ENCODE measurements at places on chromosomes 5 and 9.

DNA sequence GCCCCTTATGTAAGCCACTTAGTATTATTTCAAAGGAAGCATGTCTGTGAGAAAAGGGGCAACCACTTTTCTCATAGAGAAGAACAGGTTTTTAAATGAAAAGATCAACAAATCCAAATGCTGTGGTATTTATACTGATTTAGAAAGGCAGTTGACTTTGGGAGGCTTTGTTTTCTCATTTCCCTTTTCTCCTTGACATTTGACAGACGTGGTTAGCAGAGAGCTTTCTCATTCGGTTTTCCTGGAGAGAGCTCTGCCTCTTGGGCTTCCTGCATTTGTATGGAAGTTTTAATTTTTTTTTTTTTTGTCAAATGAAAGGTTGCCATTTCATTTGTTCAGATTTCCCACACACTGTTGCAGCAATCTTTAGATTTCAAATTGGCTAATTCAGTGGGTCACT lies 62.5 kb downstream of the EXOSC2 start:
- no peak for DNase-seq

DNA sequence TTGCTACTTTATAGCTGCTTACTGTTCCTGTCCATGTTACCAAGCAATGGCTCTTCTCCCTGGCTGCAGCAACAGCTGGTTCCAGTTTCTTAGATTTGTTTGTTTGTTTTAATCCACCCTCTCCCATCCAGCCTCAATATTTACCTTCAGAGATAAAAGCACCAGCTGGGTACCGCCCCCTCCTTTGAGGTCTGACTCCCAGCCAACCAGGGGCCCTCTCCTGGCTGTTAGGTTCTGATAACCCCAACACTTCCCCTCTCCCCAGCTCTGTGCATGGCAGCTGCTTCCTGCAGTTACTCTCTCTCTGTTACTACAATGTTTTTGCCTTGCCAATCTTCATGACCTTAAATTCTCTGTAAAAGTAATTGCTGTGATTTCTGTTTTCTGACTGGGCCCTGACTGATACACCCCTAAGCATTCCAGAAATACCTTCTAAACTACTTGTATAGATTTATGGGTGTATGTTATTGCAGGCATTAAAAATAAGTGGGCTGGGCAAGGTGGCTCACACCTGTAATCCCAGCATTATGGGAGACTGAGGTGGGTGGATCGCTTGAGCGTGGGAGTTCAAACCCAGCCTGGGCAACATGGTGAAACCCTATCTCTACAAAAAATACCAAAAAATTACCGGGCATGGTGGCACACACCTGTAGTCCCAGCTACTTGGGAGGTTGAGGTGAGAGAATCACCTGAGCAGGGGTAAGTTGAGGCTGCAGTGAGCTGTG lies 2.6 kb upstream of the GCNT1 start:
- DNase-seq = no peak

- no peak for DNase-seq
These were observed 66.7 kb downstream of the TLE1 start for GRCh38 chr9:81622471-81623255.

GRCh38 chr9:36779582-36779981 lies 206.9 kb downstream of the MELK start:
- DNase-seq = no peak

DNA sequence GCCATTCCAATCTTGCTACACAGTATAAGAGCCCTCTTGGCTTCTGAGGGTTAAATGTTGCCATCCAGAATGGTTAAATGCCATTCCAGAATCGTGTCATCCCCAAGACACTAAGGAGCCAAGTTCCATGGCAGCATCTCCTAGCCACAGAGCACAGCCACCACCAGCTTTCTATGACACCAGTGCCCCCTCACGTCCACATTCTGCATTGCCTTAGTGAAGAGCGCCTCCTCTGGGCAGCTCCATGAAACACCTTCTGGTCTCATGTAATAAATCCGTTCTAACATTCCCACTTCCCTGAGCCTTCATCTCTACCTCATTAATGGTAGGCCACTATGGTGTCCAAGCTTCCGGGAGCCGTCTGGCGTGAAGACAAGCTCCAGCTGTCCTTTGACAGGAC lies 12.4 kb downstream of the CBY3 start:
- DNase-seq = no peak

- no peak for DNase-seq
These were observed 40.9 kb upstream of the NSMF start for GRCh38 chr9:137499858-137500661.

- DNase-seq = no peak
These were observed 287.2 kb downstream of the CD180 start for GRCh38 chr5:66909364-66909763.

DNA sequence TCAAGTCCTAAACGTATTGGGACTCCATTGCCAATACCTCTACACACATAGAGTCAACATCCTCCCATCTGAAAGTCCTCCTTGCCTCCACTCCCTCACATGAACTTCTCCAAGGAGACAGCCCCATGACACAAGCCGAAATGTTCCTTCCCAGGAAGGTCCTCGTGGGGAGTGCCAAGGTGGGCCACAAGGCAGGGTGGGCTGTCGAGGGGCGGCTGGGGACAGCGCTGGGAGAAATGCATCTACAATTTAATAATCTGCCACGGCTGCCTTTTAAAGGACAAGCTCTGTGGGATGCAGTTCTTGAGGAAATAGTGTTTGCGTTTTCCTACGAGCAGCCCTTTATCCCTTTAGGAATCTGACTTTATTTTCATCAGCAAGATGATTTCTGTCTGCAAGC lies 138.7 kb downstream of the GABBR2 start:
- no peak for DNase-seq

DNA sequence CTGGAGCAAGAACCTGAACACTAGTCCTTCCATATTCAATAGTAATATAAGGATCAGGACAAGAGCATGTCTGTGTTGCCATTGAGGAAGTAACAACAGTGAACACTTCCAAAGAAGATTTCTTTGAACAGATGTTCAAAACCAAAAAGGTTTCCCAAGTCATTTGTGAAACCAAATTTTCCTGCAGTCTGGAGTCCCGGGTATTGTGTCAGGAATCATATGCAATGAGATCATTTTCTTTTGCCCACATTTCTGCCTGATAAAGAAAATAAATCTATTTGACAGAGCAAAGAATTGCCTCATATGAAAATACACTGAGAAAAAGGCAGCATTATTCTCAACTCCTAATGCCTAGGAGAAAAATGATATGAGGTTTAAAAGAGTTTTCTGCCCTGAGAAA lies 151.7 kb downstream of the SNX18 start:
- no peak for DNase-seq

- no peak for DNase-seq
These were observed 106.6 kb upstream of the HMHB1 start for GRCh38 chr5:143705381-143705780.

GRCh38 chr5:175826980-175827379 lies 44.4 kb upstream of the CPLX2 start:
- no peak for DNase-seq

DNA sequence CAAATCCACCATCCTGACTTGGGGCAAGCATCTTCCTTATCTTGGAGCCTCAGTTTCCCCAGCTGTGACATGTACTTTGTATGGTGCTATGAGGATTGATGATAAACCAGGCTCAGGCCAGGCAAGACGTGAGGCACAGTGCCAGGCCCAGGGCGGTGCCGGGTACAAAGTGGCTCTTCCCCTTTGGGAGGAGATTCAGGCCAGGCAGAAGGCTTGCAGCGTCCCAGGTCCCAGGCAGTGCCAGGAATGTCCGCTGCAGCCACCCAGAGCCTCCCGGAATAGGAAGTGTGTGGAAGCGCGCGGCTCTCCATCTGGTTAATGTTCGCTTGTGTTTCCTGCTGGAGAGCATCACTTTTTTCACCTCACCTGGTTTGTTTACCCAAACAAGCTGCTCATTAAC lies 12.6 kb upstream of the DENND1A start:
- no peak for DNase-seq

GRCh38 chr5:74851684-74852353 lies 14.4 kb downstream of the FAM169A start:
- no peak for DNase-seq

DNA sequence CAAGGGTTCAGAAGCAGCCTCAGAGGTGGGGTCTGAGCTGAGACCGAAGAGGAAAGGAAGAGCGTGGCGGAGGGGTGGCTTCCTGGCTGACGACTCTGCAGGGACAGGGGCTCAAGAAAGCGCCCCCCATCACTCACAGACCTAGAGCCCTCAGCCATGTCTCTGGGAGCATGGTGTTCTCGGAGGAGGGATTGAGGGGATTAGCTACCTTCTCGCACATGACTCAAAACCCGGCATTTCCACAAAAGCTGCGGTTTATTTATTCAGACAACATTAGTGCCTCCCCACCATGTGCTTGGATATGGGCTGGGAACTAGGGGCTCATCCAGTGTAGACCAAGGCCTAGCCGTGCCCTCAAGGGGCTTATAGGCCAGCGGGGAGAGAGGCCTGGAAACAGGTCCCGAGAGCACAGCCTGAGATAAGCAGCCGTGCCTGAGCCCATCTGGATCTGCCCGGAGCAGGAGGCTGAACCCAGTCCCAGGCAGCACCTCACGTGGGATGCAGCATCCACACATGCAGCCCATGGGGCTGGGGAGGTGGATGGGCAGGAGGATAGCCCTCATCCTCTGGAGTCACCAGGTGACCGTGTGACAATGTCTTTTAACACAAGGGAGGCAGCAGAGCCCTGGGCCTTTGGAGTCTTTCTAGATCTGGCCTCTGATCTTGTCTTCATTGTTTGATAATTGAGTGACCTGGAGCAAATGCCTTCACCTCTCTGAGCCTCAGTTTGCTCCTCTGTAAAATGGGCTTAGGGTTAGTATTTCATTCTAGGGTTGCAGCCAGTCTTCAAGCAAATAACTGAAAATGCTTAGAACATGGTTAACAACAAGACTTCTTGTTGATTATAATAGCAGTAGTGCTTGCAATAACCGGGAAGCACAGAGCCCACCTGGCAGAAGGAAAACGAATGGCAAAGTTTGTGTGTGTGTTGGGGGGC lies 878 bp upstream of the HMCN2 start:
- DNase-seq = no peak

- DNase-seq = no peak
These were observed 247.5 kb downstream of the ARRDC3 start for GRCh38 chr5:91135475-91136248.

DNA sequence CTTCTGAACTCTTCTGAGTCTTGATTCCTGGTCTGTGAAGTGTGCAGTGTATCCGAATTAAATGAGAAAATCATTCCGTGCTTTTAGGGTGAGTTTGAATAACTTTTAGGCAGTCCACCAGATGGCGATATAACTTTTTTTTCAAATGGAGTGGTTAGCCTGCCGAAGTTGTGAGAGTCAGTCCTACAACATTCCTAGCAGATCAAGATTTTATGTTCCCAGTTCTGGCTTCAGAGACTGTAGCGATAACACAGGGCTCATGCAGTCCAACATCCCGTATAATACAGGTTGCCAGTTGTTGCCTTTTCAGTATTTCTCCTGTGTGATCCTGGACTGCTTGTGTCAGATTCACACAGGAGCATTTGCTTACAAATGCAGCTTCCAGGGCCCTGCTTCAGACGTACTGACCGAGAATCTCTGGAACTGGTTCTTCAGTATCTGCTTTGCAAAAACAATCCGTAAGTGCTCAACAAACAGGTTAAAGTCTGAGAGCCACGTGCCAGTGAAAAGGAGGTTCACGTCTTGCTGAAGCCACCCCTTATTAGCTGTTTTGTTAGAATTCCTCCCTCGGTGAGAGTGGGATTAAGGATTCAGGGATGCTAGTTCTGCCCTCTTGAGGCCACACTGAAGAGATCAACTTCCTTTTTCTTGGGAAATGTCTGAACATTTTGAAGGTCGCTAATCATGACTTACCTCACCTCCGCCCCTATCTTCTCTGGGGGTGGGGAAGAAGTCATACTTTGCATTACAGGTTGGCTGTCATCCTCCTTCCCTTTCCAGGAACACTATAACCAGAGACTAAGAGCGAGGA lies 22.8 kb downstream of the SMIM3 start:
- DNase-seq = no peak

DNA sequence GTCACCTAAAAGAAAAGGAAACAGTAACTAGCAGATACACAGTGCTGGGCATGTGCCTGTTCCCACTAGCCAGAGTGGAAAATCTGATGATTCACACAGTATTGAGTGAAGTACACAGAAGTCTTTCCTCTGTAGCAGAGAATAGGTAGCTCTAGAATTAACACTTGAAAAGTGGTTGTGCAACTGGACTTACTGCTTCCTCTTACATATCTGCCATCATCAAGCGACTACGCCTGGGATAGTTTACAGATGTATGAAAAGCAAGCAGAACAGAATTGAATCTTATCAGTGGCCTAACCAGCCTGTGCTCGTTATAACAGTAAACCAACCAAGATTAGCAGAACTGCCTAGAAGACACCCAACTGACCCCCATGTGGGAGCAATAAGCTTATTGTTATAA lies 130.6 kb downstream of the DTWD2 start:
- no peak for DNase-seq

- DNase-seq = no peak
These were observed 364.2 kb upstream of the PDE4D start for GRCh38 chr5:60257596-60258271.

DNA sequence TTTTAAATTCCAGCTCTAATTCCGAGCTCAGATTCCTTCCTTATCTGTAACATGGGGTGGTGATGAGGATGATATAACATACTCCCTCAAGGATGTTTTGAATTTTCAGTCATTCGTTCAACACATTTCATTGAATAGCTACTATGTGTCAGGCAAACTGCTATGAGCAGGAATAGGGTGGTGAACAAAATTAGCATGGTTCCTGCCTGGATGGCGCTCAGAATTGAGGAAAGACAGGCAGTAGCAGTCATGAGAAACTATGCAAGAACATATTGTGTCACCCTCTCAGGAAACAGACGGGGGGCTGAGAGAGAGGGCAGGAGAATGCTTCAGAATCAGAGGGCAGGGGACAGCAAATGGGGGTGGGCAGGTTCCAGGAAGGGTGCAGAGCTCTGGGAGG lies 265.2 kb downstream of the NSG2 start:
- no peak for DNase-seq

- DNase-seq = no peak
These were observed 1.1 kb downstream of the KDM3B start for GRCh38 chr5:138353560-138354080.

- no peak for DNase-seq
These were observed 42.7 kb upstream of the MVB12B start for GRCh38 chr9:126283799-126284465.

- no peak for DNase-seq
These were observed 35.1 kb downstream of the FAM13B start for GRCh38 chr5:137997726-137998213.

DNA sequence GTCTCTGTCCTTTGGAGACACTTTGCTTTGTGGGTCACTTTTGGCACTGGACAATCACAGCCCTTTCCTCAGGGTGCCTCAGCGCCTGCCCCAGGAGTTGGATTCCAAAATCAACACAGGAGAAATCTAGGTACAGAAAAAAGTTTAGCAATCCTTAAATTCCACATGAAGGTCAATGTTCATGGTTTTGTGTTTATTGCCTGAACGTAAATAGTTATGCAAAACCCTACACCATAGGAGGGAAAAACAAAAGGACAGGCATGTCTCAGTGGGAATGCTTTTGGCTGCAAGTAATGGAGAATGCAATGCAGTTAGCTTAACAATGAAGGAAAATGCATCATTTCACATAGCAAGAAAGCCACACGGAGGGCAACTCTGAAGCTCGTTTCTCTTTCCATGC lies 6.5 kb upstream of the HMCN2 start:
- no peak for DNase-seq

GRCh38 chr9:132283165-132283564 lies 71.6 kb downstream of the SETX start:
- DNase-seq = no peak

- DNase-seq = no peak
These were observed 55.5 kb upstream of the ARAP3 start for GRCh38 chr5:141737535-141737934.

Measured in activated CD8-positive, alpha-beta memory T cell treated with anti-CD3 and anti-CD28 coated beads for 4 hours (primary cell).